ENCODE measurements at places on chromosomes 6 and 20.
A peak's percentile ranks its signal among the peaks of the same experiment; 100 is the strongest.

GRCh38 chr20:49868964-49869363 is 46.4 kb downstream of the SPATA2 start:
- DNase-seq: no peak

DNA sequence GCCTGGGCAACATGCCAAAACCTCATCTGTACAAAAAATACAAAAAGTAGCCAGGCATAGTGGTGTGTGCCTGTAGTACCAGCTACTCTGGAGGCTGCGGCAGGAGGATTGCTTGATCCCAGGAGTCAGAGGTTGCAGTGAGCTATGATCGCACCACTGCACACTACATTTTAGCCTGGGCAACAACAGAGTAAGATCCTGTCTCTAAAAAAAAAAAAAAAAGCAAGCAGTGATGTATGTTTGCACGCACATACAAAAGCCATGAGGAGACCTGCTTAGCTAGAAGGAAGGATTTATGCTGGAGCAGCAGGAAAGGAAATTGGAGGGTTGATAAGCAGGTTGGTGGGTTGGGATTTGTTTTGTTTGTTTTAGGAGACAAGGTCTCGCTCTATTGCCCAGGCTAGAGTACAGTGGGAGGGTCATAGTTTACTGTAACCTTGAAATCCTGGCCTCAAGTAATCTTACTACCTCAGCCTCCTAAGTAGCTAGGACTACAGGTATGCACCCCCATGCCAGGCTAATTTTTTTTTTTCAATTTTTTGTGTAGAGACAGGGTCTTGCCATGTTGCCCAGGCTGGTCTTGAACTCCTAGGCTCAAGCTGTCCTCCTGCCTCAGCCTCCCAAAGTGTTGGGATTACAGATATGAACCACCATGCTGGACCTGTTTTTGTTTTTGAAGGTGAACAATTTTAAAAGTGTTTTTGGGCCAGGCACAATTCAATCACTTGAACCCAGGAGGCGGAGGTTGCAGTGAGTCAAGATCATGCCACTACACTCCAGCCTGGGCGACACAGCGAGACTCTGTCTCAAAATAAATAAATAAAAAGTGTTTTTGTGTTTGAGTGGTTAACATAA is 4.0 kb downstream of the ZSWIM3 start:
- DNase-seq: peak; percentile 14

- DNase-seq: no peak
Measured at GRCh38 chr6:14703586-14703985, 542.3 kb upstream of the JARID2 start.

DNA sequence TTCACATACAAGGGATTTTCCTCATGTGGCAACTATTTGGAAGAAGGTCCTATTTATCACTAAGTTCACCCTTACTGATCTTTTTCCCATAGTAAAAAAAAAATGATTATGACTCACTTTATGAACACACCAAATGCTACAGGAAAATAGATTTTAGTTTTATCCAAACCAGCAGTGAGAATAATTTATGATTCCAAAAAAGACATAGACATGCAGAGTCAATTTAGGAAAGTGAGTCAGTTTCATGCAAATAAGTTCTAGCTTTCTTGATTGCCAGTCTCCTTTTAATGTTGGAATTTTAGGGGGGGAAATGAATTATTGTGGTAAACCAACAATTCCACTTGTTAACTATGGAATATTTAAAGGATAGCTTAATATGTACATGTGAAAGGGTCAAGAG is 64.0 kb upstream of the RNF146 start:
- no peak for DNase-seq

GRCh38 chr6:165641672-165642156 is 21.3 kb downstream of the PDE10A start:
- DNase-seq: no peak

- no peak for DNase-seq
Measured at GRCh38 chr6:39061182-39061581, 12.6 kb downstream of the GLP1R start.

- DNase-seq: no peak
Measured at GRCh38 chr6:15864038-15864707, 201.3 kb upstream of the DTNBP1 start.

- no peak for DNase-seq
Measured at GRCh38 chr6:34513646-34514045, 42.5 kb downstream of the SPDEF start.

DNA sequence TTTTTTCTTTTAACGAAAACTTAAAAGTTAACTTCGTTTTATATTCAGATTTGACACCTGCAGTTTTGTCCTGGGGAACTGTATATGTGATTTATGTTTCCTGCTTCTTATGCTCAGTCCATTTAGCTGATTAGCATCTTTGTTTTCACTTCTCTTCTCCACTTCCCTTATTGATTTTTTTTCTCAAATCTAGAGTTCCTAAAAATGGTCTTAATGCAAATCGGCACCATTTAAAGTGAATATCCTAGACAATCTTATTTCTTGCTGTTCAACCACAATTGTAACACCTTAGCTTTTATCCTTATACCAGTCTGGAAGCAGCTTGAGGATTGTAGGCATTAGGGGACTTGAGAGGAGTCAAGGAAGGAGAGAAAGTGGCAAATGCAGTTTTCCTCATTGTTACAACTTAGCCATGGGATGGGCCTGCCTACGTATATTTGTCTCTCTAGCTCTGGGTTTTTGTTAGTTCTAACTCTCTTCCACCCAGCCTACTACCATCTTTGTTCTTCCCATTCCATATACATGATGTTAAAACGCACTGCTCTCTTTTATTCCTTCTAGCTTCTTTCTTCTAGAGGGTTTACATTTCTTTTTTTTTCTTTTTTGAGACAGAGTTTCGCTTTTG is 8.5 kb downstream of the QRSL1 start:
- DNase-seq: no peak

All from NCI-H1092 (cell line).